Astrocyte (in vitro differentiated cells and primary cell): ENCODE measurements at places on chromosomes 5 and 9. TPM values are rescaled to one million over a fixed set of nuclear protein-coding genes. Genes with fewer than 3 reads are reported as not detected.
A peak's percentile ranks its signal among the peaks of the same experiment; 100 is the strongest.

DNA sequence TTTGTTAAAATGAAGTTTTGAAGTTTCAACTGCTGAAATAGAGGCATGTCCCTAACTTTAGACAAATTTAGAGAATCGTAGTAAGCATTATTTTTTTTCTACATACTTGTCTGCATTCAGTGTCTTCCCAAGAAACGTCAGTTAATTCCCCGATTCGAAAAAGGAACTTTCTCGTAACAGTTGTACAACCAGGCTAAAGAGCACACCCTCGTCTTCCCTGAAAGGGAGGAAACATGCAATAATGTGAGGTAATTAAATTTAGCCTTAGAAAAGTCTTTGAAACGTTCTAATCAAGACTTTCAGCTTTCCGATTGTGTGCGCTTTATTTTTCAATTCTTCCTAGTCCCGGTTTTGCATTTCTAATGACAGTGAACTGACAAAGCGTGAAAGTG, 374 bp upstream of the SLC1A3 start:
- no peaks in the 10 kb centered on the region for H3K36me3 ChIP-seq
- H3K4me3 ChIP-seq: peak overlapping the region; percentile 81
- peaks cover 14% of the 10 kb centered on the region for H3K4me1 ChIP-seq
- H3K27me3 ChIP-seq: peaks cover 3% of the 10 kb centered on the region
- DNase-seq: no peak

DNA sequence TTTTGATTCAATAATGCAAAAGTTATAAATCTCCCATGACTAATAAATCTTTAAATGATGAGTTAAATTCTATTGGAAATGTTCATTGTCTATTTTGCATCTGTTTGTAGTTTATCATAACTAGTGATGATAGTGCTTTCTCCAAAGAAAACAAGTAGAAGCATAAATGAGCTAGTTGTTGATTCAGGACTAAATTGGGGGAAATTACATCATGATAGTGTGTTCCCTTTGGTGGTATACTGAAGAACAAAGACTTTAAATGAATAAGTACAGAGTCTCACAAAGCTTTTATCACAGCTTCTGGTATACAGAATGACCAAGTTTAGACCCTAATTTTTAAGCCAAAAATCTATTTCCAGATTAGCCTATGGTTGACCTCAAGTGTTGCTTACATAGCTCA, 173.8 kb downstream of the MCTP1 start:
- no peaks in the 10 kb centered on the region for H3K36me3 ChIP-seq
- no peak overlapping the region for H3K4me3 ChIP-seq
- no peaks in the 10 kb centered on the region for H3K4me1 ChIP-seq
- no peak for DNase-seq

DNA sequence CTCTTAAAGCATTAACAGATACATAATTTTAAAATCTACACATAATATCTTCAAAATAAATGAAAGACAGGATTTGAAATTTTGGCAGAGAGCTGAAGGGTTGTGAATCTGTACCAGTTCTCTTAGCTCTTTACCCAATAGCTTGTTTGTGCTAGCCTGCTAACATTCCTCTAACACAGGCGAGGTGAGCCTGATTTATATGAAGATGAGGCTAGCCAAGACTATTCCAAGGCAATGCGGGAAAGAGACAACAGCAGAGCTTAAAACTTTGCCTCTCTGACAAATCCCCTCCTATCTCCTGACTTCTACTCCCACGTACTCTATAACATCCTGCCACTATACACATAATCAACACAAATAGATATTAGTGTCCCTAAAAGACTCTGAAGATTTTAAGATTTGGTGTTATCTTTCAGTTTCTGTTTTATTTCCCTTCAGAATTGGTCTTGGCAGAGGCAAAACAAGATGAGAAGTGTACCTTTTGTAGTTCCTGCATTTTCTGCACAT, 745.6 kb upstream of the ZNF608 start:
- no peaks in the 10 kb centered on the region for H3K36me3 ChIP-seq
- H3K27me3 ChIP-seq: no peaks in the 10 kb centered on the region
- H3K4me1 ChIP-seq: peaks cover 3% of the 10 kb centered on the region
- no peak overlapping the region for H3K4me3 ChIP-seq
- no peak overlapping the region for H3K27ac ChIP-seq

- H3K4me3 ChIP-seq: no peak overlapping the region
- no peaks in the 10 kb centered on the region for H3K36me3 ChIP-seq
- H3K4me1 ChIP-seq: no peaks in the 10 kb centered on the region
- DNase-seq: no peak
Observed at GRCh38 chr9:96064826-96065481, 189.5 kb downstream of the ERCC6L2 start.

DNA sequence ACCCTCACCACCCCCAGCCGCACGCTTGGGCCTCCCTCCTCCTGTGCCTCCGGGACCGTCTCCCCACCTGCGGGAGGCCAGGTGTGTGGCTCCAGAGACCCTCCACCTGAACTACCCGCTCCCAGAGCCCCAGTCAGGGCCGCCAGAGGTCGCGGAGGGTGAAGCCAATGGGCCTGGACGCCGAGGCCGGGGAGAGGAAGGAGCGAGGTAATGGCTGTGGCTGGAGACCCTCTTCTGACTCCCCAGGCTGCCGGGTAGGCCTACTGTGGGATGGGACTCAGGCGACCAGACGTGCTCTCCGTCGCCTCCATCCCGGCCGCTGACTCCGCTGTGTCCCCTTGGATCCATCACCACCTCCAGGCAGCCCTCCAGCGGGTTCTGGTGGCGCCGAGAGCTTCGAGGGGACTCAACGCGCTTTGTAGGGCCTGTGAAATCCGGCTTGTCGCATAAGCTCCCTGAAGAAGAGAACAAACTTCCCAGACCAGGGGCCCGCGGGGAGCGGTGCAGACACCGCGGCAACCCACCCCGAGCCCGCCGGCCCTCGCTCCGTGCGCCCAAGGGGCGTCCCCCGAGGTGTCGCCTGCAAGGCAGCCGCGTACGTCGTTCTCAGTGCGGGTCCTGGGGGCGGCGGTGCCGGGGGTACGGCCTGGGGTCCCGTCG, 12.6 kb downstream of the IRX2 start:
- peaks cover 5% of the 10 kb centered on the region for H3K4me1 ChIP-seq
- H3K4me3 ChIP-seq: peak overlapping the region; percentile 62
- H3K27me3 ChIP-seq: peaks cover 3% of the 10 kb centered on the region

DNA sequence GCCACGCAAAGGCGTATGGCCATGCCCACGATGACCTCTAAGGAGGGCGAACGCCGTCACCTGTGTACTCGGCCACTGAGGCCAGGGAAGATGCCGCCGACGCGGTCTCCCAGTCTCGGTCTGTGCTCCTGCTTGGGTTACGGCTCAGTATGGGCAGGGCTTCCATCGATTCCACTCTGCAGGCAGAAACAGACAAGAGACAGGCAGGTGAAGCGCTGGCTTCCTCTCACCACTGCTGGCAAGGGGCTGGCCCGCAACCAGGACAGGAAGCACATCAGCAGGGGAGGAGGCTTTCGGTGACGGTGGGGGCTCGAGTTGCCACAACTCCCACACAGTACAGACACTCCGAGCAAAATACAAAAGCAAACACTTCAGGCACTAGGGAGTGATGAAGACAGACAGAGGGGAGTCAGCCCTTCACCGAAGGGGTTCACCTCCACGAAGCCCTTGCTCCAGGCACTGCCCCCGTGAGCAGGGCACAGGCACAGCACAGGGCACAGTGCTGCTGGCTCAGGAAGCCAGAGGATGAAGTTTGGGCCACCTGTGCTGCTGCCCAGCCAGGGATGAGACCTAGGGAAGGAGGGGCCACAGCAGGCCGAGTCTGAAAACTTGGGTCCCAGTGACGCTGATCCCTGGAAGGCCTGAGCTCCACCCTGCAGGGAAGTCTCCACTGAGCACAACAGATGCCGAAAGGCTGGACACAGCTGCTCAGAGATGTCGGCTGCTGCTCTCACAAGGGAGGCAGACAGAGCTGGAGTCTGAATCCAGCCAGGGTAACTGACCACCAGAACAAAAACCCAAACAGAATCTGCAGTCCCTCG, 91.3 kb downstream of the CAMSAP1 start:
- DNase-seq: no peak
- H3K4me1 ChIP-seq: no peaks in the 10 kb centered on the region
- no peak overlapping the region for H3K4me3 ChIP-seq
- no peak overlapping the region for H3K27ac ChIP-seq
- H3K27me3 ChIP-seq: no peaks in the 10 kb centered on the region

DNA sequence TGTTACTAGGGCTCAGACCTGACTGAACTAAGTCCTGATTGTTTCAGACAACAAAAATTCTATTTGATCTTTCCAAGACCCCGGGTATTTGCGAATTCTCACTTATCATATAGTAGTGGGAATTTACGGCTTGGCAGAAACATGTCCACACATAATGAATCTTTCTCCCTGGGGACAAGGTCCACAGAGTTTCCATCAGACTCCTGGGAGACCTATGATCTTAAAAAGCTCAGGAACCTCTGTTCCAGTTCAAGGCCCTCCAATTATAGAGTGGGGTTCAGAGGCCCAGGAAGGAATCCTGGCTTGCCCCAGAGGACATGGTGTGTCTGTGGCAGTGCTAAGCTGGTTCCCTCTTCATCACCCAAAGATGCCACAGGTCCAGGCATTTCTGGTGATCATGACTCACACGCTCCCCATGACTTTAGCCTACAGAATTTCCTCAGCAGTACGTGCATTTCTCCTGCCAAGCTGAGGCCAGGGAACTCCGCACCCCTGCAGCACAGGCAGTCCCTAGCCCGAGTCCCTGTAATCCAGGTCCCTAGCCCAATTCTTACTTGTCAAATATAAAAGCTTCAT, 12.6 kb downstream of the RAPGEF1 start:
- no peaks in the 10 kb centered on the region for H3K36me3 ChIP-seq
- peak; percentile 71 for DNase-seq
- H3K27ac ChIP-seq: peak overlapping the region; percentile 2
- peaks cover 29% of the 10 kb centered on the region for H3K4me1 ChIP-seq
- H3K4me3 ChIP-seq: no peak overlapping the region

DNA sequence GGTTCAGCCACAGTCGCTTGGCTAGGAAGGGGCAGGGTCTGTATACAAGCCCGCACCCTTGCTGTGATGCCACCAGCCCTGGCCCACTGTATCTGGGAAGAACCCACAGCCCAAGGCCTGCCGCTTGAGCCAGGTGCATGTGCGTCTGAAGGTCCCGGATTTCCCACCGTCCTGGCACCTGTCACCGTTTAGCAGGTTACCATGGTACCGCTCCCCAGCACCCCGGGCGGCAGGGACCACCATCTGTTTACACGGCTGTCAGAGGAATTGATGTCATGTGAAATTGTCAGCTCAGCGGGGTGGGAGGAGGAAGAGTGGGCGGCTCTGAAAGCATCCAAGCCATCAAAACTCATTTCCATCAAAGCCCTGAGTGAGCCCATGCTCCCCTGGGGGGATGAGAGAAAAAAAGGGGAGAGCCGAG, 92.7 kb downstream of the HRH2 start:
- H3K4me1 ChIP-seq: no peaks in the 10 kb centered on the region
- H3K36me3 ChIP-seq: no peaks in the 10 kb centered on the region
- H3K4me3 ChIP-seq: no peak overlapping the region
- no peak overlapping the region for H3K27ac ChIP-seq
- DNase-seq: no peak
- peaks cover 3% of the 10 kb centered on the region for H3K27me3 ChIP-seq

GRCh38 chr5:11384441-11385250, 519.6 kb downstream of the CTNND2 start:
- no peaks in the 10 kb centered on the region for H3K36me3 ChIP-seq
- peak overlapping the region; percentile 61 for H3K4me3 ChIP-seq
- no peaks in the 10 kb centered on the region for H3K4me1 ChIP-seq
- H3K27me3 ChIP-seq: peaks cover 11% of the 10 kb centered on the region
- DNase-seq: no peak
- H3K27ac ChIP-seq: no peak overlapping the region

- H3K4me1 ChIP-seq: peaks cover 13% of the 10 kb centered on the region
- DNase-seq: peak; percentile 87
- H3K27ac ChIP-seq: no peak overlapping the region
- H3K36me3 ChIP-seq: no peaks in the 10 kb centered on the region
Observed at GRCh38 chr5:59709846-59710245, 183.7 kb downstream of the PDE4D start.

- H3K4me1 ChIP-seq: peaks cover 6% of the 10 kb centered on the region
- H3K27ac ChIP-seq: no peak overlapping the region
- H3K36me3 ChIP-seq: peaks cover 12% of the 10 kb centered on the region
- DNase-seq: no peak
- no peak overlapping the region for H3K4me3 ChIP-seq
- no peaks in the 10 kb centered on the region for H3K27me3 ChIP-seq
Observed at GRCh38 chr5:41858890-41859289, 11.3 kb downstream of the OXCT1 start.

- H3K4me1 ChIP-seq: peaks cover 29% of the 10 kb centered on the region
- no peak overlapping the region for H3K4me3 ChIP-seq
- H3K27me3 ChIP-seq: no peaks in the 10 kb centered on the region
Observed at GRCh38 chr5:147567917-147568598, 58.2 kb upstream of the DPYSL3 start.

- H3K4me3 ChIP-seq: no peak overlapping the region
- no peaks in the 10 kb centered on the region for H3K4me1 ChIP-seq
- H3K27me3 ChIP-seq: no peaks in the 10 kb centered on the region
- no peaks in the 10 kb centered on the region for H3K36me3 ChIP-seq
- DNase-seq: no peak
Observed at GRCh38 chr9:911005-911404, 65.5 kb upstream of the DMRT3 start.

GRCh38 chr9:132982458-132982857, 4.0 kb downstream of the GFI1B start:
- H3K36me3 ChIP-seq: no peaks in the 10 kb centered on the region
- H3K27ac ChIP-seq: no peak overlapping the region
- H3K4me1 ChIP-seq: no peaks in the 10 kb centered on the region
- DNase-seq: no peak

DNA sequence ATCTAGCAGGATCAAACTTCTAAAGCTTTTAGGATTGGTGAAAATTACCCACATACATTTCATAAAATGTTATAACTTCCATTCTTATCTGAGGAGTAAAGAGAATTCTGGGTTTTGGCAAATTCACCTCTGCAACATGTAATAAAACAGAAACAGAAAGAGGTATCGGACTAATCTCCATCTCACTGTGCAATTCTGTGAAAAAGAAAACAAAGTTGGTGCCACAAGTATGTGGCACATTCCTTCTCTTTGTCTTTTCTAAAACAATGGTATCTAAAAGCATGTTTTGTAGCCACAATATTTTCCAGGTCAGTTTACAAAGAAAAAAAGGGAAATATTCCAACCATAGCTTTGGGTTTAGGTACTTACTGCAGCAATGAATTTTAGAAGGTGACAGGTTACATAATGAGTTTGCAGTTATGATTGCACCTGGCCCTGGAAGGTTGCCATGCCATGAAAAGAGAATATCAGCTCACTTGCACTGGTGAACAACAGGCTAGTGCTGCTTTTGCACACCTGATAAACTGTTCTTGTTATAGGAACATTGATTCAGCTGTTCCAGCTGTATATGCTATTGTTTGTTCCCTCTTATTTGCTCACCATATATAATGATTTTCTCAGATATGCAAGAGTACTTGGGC, 491.3 kb upstream of the MEF2C start:
- no peaks in the 10 kb centered on the region for H3K36me3 ChIP-seq
- no peaks in the 10 kb centered on the region for H3K27me3 ChIP-seq
- H3K4me3 ChIP-seq: no peak overlapping the region
- DNase-seq: peak; percentile 47
- no peaks in the 10 kb centered on the region for H3K4me1 ChIP-seq
- H3K27ac ChIP-seq: no peak overlapping the region

- H3K4me1 ChIP-seq: no peaks in the 10 kb centered on the region
- no peak overlapping the region for H3K4me3 ChIP-seq
- H3K27me3 ChIP-seq: no peaks in the 10 kb centered on the region
- peaks cover 41% of the 10 kb centered on the region for H3K36me3 ChIP-seq
- no peak for DNase-seq
Observed at GRCh38 chr9:92310562-92310961, 14.6 kb downstream of the NOL8 start.

CTXN3 gene
- total RNA-seq: not detected in 2 replicates

TRIO gene
- total RNA-seq: 291 and 347 TPM in 2 replicates

PTPDC1 gene
- total RNA-seq: 5.1 and 5.4 TPM in 2 replicates

FOXI1 gene
- total RNA-seq: not detected in 2 replicates

ADGRV1 gene
- total RNA-seq: 5.4 and 10.0 TPM in 2 replicates

ROR2 gene
- total RNA-seq: 4.9 and 11.6 TPM in 2 replicates
